Common myeloid progenitor, CD34-positive (primary cell): ENCODE measurements at places on chromosomes 1 and 21.

GRCh38 chr1:118535901-118536300 is 350.9 kb upstream of the SPAG17 start:
- H3K4me3 ChIP-seq: no peak overlapping the region
- DNase-seq: no peak
- no peak overlapping the region for H3K27ac ChIP-seq
- no peaks in the 10 kb centered on the region for H3K36me3 ChIP-seq
- H3K4me1 ChIP-seq: no peaks in the 10 kb centered on the region
- H3K27me3 ChIP-seq: no peaks in the 10 kb centered on the region

DNA sequence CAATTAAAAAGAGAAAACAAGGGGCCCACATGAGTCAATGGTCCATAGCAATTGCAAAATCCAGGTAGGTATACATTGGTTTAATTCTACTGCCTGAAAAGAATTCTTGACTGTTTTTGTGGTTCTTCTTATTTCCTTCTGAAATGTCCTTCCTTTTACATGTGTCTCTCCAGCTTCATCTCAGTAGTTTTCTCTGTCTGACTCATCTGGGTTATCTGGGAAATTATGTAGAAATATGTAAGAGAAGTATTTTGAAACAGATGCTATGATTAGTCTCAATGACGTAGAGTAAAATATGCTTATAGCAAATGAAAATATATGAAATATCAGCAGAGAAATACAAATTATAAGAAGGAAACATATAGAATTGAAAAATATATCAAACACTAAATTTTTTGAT is 953.2 kb downstream of the BRINP3 start:
- no peak overlapping the region for H3K27ac ChIP-seq
- no peaks in the 10 kb centered on the region for H3K27me3 ChIP-seq

GRCh38 chr21:36402339-36402738 is 17.1 kb downstream of the CHAF1B start:
- no peak overlapping the region for H3K27ac ChIP-seq
- no peak for DNase-seq
- no peak overlapping the region for H3K4me3 ChIP-seq
- no peaks in the 10 kb centered on the region for H3K27me3 ChIP-seq
- H3K4me1 ChIP-seq: no peaks in the 10 kb centered on the region

- H3K27ac ChIP-seq: peak overlapping the region; percentile 56
- H3K4me1 ChIP-seq: peaks cover 8% of the 10 kb centered on the region
- no peaks in the 10 kb centered on the region for H3K27me3 ChIP-seq
- no peaks in the 10 kb centered on the region for H3K36me3 ChIP-seq
- H3K4me3 ChIP-seq: peak overlapping the region; percentile 86
Measured at GRCh38 chr1:180155182-180155682, 563 bp downstream of the QSOX1 start.

- H3K36me3 ChIP-seq: no peaks in the 10 kb centered on the region
- peaks cover 22% of the 10 kb centered on the region for H3K27me3 ChIP-seq
- peaks cover 18% of the 10 kb centered on the region for H3K4me1 ChIP-seq
- H3K27ac ChIP-seq: peak overlapping the region; percentile 54
Measured at GRCh38 chr1:23568608-23569383, 9.5 kb upstream of the ID3 start.

DNA sequence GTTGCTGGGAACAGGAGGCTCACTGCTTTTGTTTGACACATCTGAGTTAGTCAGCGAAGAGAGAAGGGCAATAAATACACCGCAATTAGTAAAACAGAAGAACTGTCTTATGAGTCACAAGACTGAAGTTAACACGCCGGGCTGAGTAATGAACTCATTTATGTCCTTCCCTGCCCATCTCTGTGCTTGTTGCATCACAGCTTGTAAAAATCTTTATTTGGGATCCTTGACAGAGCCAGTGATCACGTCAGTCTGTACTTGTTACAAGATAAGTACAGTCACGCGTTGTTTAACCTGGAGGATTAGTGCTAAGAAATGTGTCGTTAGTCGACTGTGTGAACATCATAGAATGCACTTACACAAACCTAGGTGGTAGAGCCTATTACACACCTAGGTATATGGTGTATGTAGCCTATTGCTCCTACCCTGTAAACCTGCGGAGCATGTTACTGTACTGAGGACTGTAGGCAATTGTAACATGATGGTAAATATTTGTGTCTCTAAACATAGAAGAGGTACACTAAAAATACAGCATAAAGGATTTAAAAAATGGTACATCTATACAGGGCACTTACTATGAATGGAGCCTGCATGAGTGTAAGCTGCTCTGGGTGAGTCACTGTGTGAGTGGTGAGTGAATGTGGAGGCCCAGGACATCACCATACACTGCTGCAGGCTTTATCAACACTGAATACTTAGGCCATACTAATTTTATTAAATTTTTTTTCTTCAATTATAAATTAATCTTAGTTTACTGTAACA is 272.2 kb downstream of the TNR start:
- no peaks in the 10 kb centered on the region for H3K36me3 ChIP-seq
- H3K27me3 ChIP-seq: no peaks in the 10 kb centered on the region
- H3K4me3 ChIP-seq: no peak overlapping the region
- no peak overlapping the region for H3K27ac ChIP-seq

GRCh38 chr1:158180741-158181576 is at the start of gene CD1D:
CD1D (plus strand) TSS chr1:158180895; CDS start chr1:158181102, 207 bp downstream.
- peaks cover 5% of the 10 kb centered on the region for H3K4me1 ChIP-seq
- H3K27ac ChIP-seq: no peak within 1 kb of the TSS
- no peaks in the 10 kb centered on the region for H3K36me3 ChIP-seq
- H3K27me3 ChIP-seq: peaks cover 79% of the 10 kb centered on the region
- H3K4me3 ChIP-seq: peak within 1 kb of the TSS; percentile 5

DNA sequence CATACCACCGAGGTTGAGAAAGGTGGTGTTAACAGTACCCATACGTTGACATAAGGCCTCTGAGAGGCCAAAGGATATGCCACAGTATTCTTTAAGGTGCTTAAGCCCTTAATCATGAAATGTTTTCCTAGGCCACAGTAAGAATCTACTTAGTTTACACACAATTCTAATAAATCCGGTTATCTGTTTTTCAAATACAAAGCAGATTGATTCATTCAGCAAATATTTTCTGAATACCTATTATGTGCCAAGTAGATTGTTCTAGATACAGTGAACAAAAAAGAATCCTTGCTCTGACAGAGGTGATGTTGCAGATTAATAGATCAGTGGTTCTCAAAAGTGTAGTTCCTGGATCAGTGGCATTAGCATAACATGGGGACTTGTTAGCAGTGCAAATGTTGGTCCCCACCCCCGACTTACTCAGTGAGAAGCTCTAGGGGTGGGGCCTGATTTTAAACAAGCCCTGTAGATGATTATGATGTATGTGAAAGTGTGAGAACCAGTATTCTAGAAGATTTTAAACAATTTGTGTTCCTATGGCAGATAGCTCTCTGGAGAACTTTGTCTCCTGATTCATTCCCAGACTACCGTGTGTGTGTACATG is 61.6 kb downstream of the NFIA start:
- no peaks in the 10 kb centered on the region for H3K27me3 ChIP-seq
- H3K4me1 ChIP-seq: peaks cover 2% of the 10 kb centered on the region
- no peak for DNase-seq

- peak; percentile 48 for DNase-seq
- H3K4me1 ChIP-seq: no peaks in the 10 kb centered on the region
- H3K27me3 ChIP-seq: peaks cover 3% of the 10 kb centered on the region
- no peaks in the 10 kb centered on the region for H3K36me3 ChIP-seq
- no peak overlapping the region for H3K4me3 ChIP-seq
Measured at GRCh38 chr1:41394959-41395956, 34.0 kb downstream of the FOXO6 start.

DNA sequence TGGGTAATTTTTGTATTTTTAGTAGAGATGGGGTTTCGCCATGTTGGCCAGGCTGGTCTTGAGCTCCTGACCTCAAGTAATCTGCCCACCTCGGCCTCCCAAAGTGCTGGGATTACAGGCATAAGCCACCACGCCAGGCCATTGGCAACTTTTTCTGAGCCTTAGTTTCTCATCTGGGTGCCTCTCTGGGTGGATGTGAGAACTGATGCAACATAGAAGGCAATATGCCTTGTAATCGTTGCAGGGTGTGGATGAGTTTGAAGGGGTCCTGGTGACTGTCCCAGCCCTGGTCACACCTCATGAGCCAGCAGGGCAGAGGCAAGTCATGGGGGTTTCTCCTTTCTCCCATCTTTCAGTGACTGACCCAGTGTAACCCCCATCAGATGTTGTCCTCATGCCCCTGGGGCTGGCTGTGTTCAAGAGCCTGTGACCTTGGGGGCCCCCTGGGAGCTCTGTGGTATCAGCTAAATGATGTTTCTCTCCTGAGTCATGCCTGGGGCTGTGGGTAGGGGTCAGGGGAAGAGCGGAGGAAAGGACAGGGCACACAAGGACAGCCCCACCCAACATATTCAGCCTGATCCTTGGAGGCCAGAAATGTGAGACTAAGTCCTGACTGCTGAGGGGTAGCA is 3.6 kb downstream of the COL9A2 start:
- H3K4me3 ChIP-seq: no peak overlapping the region
- no peaks in the 10 kb centered on the region for H3K36me3 ChIP-seq
- DNase-seq: no peak
- peaks cover 43% of the 10 kb centered on the region for H3K4me1 ChIP-seq

GRCh38 chr1:106659490-106660244 is 396.8 kb upstream of the PRMT6 start:
- no peak overlapping the region for H3K27ac ChIP-seq
- H3K36me3 ChIP-seq: no peaks in the 10 kb centered on the region
- no peak for DNase-seq
- no peak overlapping the region for H3K4me3 ChIP-seq
- H3K27me3 ChIP-seq: no peaks in the 10 kb centered on the region

DNA sequence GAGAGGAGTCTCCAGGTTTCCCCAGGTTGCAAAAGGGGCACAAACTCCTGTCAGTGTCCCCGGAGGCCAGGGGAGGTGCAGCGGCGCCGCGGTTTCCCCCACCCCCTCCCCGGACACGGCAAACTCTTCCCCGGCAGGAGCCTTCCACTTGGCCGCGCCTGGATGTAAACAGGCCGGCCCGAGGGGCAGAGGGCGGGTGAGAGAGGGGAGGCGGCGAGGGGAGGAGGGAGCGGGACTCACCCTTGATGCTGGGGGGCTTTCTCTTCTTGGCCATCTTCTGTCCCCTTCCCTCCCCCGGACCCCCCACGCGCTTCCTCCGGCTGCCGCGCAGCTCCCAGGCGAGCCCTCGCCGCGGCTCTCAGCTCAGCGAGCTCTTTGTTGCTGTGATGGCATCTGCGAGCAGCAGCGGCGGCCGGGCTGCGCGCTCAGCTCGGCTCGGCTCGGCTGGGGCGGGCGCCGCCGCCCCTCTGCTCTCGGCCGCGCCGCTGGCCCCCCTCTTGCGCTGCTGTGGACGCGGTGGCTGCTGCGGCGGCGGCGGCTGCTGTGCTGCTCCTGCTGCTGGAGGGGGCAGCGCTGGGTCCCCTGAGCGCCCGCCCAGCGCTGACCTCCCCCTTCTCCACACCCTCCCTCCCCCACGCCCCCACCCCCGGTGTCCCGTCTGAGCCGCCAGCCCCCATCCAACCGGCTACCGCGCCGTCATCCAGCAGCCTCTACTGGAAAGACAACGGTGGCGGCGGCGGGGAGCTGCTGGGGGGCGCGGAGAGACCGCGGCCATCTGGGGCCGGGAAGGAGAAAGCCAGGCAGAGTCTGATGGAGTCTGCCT is 4.9 kb upstream of the SLC44A5 start:
- DNase-seq: peak; percentile 32
- H3K27ac ChIP-seq: no peak overlapping the region
- H3K4me1 ChIP-seq: peaks cover 23% of the 10 kb centered on the region
- peaks cover 32% of the 10 kb centered on the region for H3K27me3 ChIP-seq
- no peaks in the 10 kb centered on the region for H3K36me3 ChIP-seq
- H3K4me3 ChIP-seq: peak overlapping the region; percentile 53

DNA sequence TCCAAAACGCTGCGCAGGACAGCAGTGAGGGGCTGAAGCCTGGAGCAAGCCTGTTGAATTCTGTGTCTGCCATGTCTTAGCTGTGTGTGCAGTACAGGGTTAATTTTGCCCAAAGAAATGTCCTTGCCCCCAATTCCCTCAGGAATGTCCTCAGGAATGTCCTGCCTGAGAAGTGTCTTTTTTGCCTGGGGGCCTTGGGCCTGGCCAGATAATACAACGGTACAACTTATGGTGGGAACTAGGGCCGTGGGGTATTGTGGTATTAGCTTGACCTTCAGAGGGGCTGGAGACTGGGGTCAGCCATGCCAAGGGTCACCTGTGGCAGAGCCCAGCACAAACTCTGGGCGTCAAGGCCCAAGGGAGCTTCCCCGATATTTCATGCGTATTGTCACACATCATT is 107.7 kb downstream of the AJAP1 start:
- no peak overlapping the region for H3K27ac ChIP-seq
- no peak overlapping the region for H3K4me3 ChIP-seq
- H3K27me3 ChIP-seq: no peaks in the 10 kb centered on the region
- no peak for DNase-seq

DNA sequence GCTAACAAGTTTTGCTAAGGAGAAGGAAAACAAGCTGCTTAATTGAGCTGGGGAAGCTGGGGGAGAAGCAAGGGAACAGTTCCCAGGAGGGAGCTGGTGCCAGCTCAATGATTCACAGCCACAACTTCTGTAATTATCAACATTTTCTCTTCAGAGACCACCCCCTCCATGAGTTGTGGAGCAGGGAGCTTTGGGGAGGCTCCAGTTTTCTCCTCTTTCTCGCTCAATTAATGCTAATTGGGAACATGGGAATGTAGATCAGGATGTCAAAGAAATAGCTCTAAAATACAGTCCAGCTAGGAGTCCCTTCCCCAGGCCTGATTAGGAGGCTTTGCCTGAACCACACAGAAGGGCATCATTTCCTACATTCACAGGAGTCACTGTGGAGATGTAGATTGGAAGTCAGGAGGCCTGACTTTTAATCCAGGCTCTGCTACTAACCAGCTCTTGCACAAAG is 12.1 kb upstream of the MNDA start:
- H3K36me3 ChIP-seq: no peaks in the 10 kb centered on the region
- no peak overlapping the region for H3K4me3 ChIP-seq
- H3K27ac ChIP-seq: peak overlapping the region; percentile 76
- H3K4me1 ChIP-seq: peaks cover 22% of the 10 kb centered on the region
- H3K27me3 ChIP-seq: no peaks in the 10 kb centered on the region

GRCh38 chr1:109556563-109556962 is 8.1 kb downstream of the GNAI3 start:
- peaks cover 7% of the 10 kb centered on the region for H3K4me1 ChIP-seq
- no peaks in the 10 kb centered on the region for H3K27me3 ChIP-seq
- DNase-seq: no peak
- no peak overlapping the region for H3K4me3 ChIP-seq

- no peak overlapping the region for H3K27ac ChIP-seq
- no peak overlapping the region for H3K4me3 ChIP-seq
- no peaks in the 10 kb centered on the region for H3K4me1 ChIP-seq
- DNase-seq: no peak
- H3K36me3 ChIP-seq: no peaks in the 10 kb centered on the region
Measured at GRCh38 chr1:195981448-195982139, 626.6 kb downstream of the KCNT2 start.

GRCh38 chr1:29937356-29937755 is 701.0 kb downstream of the PTPRU start:
- H3K36me3 ChIP-seq: no peaks in the 10 kb centered on the region
- no peak for DNase-seq
- no peaks in the 10 kb centered on the region for H3K4me1 ChIP-seq
- no peak overlapping the region for H3K4me3 ChIP-seq
- H3K27ac ChIP-seq: no peak overlapping the region
- no peaks in the 10 kb centered on the region for H3K27me3 ChIP-seq
